ENCODE measurements at places on chromosomes 3 and 15. TPM values are rescaled to one million over a fixed set of nuclear protein-coding genes. Genes with fewer than 3 reads are reported as not detected.

BFSP2 gene
- total RNA-seq = 1.2 TPM

DNA sequence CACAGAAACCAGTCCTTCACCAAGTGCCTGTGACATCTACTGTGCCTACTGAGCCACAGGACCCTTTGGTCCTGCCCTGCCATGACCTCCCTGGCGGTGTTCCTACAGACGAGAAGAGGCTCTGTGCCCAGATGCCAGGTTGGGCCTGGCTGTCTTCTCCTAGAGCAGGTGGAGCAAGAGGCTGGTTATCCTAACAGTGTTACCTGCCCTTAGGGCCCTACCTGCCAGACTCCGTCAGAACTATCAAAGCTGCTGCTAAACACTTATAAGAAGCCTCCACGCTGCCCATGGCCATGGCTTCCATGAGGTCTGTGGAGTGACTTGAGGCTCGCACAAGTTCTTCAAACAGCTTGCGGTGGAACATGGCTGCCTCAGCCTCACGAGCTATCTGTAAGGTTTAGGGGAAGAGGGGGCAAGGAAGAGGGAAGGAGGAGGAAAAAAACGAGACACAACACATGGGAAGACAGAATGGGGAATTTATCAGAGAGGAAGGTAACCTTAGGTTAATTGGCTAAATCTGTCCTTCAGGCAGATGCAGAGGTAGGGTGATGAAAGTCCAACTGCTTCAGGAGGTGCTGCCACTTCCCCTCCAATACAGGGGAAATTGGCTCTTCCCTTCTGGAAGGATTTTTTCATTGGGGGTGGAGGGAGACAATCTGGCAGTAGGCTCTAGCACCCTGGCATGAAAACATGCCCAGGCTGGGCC lies 5.4 kb upstream of the GRAMD2A start:
- no peak for DNase-seq

DNA sequence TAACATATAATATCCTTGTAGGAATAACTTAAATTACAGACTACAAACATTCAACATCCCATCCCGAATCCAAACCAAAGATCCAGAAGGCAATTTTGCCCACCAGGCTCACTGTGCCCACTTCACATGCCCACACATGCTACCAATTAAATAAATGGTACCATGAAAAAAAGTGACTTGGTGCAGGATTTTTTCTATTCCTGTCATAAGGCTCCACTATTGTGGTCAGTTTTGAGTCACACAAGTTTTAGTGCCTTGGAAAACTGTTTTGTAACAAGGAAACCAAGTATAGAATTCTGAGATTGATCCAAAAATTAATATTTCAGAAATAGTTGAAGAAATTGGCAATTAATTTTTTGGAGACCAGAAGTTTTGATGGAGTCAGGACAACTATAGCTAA lies 470.1 kb upstream of the THBS1 start:
- no peak for DNase-seq

- DNase-seq = no peak
Measured at GRCh38 chr15:82650046-82650670, 3.0 kb upstream of the CPEB1 start.

DNA sequence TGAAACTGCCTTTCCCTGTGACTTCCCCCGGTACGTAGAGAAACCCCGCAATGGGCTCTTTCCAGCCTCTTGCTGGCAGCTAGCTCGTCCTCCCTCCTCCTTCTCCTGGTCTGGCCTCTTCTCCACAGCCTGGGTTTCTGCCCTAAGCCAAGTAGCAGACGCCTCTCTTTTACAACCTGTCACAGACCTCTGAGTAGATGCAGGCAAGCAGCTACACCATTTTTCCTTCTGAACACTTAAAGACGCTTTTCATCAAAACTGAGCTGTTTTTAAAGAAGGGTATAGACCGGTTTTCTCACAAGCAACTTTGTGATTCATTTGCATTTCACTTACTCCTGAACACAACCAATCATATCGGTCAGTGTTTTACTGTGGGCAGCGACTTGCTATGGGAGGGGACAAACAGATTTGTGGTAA lies 32.0 kb downstream of the ADAMTSL3 start:
- DNase-seq = no peak

- no peak for DNase-seq
Measured at GRCh38 chr3:153315781-153316180, 153.8 kb downstream of the RAP2B start.

DNA sequence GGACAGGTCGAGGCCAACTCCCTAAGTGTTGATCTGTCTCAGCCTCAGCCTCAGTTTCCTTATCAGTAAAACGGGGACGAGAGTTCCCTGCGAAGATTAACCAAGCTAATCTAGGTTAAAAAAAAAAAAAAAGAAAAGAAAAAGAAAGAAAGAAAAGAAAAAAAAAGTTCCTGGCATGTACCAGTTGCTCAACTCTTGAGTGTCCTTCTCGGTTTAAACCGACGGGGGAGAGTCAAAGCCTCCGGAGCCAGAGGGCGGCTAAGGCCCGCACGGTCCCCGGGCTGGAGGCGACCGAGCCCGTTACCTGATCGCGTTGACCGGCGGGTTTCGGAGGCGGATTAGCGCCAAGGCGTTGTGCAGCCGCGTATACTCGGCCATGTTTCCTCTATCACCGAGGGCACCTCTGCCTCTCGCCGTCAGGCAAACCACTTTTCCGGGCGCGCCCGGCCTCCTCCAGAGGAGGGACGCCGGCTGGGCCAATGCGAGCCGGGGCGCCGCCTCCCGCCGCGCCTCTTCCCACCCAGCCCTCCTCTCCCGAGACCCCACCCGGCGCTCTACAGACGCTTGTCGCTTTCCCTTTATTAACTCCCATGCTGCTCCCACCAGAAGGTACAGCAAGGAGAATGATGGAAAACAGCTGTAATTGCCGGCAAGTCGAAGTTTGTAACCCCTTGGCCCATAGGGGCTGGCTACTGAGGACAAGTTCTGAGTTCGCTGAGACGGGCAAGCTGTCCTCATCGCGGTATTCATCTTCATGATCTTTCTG lies at the start of gene EHHADH:
Gene EHHADH, minus strand, starts transcription at position 405 of the 766 bp plus-strand sequence. Its CDS starts 27 bp downstream, at position 378.
- peak; percentile 17 for DNase-seq

- DNase-seq = no peak
Measured at GRCh38 chr3:99396651-99397275, 241.6 kb upstream of the COL8A1 start.

All from T-helper 17 cell (primary cell).